Stimulated activated CD8-positive, alpha-beta memory T cell treated with anti-CD3 and anti-CD28 coated beads, Interleukin-12 subunit alpha, Interleukin-12 subunit beta, amount 100 ng/mL, for 1 hour (primary cell): ENCODE measurements at places on chromosomes 3 and 15.
A peak's percentile ranks its signal among the peaks of the same experiment; 100 is the strongest.

GRCh38 chr3:25708036-25708435 lies 43.3 kb upstream of the TOP2B start:
- no peak for DNase-seq

GRCh38 chr3:13569201-13569600 lies 20.3 kb downstream of the FBLN2 start:
- no peak for DNase-seq

- no peak for DNase-seq
Measured at GRCh38 chr15:52406601-52407000, 111.0 kb upstream of the MYO5C start.

DNA sequence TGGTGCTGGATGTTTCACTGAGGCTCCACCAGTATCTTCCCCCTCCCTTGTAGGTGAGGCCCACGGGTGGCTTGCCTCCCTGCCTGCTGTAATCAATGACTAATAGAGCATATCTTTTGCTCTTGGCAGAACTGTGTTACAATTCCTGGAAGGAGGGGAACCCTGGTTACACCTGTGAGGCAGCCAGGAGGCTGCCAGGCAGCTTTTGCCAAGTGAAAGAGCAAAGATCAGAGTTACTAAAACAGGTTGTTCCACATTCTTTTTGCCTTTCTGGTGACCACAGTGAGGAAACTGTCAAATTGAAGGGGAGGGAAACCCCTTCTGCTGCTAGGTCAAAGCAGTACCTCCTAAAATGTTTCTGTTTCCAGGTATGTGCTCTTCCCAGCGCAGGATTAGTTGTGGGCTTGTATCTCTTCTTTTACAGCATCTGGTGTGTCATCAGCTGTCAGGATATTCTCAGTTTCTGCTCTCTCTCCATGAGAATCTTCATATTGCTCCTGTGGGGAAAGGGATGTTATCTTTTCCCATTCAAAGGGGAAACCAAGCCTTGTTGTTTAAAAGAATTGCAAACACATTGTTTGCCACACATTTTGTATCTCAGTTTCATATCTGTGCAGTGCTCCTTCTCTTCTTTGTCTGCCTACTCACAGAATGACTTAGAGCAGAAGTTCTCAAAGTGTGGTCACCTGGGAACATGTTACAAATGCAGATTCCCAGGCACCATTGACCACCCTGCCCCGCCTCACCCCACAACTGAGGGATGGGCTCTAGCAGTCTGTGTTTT lies 137.4 kb upstream of the UMPS start:
- no peak for DNase-seq

- no peak for DNase-seq
Measured at GRCh38 chr3:43005981-43006380, 26.9 kb downstream of the GASK1A start.

DNA sequence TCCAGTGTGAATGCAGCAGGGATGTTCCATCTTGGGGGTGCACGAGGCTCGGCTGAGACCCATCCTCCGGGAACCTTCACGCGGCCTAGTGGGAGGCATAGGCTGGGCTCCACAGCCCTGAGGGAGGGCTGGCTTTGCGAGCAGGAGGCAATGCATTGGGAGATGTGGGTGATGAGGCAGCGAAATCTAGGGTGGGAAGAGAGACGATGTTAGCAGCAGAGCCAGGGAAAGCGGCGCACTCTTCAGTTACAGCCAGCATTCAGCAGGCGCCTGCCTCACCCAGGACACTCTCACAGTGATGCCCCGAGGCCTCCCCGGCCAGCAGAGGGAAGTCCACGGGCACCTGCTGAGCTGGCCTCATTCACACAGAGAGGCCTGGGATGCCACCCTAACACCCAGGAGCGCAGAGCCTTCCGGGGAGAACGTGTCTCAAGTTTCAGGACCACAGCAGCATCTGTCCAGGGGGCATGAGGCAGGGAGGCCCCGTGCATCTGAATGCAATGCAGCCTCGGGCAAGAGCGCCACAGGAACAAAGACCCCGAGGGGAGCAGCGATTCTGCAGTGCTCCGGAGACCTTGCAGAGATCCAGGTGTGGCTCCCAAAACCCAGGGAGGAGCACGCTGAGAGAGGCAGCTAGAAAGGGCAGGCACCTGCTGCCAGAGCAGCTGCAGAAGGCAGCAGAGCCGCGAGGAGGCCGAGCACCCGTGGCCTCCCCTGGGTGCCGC lies 102.4 kb downstream of the NUP210 start:
- no peak for DNase-seq

GRCh38 chr3:136787349-136787748 lies 31.6 kb upstream of the SLC35G2 start:
- DNase-seq: peak; percentile 9

- no peak for DNase-seq
Measured at GRCh38 chr3:17176757-17177156, 292.0 kb downstream of the PLCL2 start.

- no peak for DNase-seq
Measured at GRCh38 chr15:85443593-85444087, 63.2 kb downstream of the AKAP13 start.
